ENCODE measurements at places on chromosomes 7 and 10. TPM values are rescaled to one million over a fixed set of nuclear protein-coding genes. Genes with fewer than 3 reads are reported as not detected.

- DNase-seq, result no peak
Measured at GRCh38 chr10:28296023-28296422, 6.8 kb downstream of the MPP7 start.

DNA sequence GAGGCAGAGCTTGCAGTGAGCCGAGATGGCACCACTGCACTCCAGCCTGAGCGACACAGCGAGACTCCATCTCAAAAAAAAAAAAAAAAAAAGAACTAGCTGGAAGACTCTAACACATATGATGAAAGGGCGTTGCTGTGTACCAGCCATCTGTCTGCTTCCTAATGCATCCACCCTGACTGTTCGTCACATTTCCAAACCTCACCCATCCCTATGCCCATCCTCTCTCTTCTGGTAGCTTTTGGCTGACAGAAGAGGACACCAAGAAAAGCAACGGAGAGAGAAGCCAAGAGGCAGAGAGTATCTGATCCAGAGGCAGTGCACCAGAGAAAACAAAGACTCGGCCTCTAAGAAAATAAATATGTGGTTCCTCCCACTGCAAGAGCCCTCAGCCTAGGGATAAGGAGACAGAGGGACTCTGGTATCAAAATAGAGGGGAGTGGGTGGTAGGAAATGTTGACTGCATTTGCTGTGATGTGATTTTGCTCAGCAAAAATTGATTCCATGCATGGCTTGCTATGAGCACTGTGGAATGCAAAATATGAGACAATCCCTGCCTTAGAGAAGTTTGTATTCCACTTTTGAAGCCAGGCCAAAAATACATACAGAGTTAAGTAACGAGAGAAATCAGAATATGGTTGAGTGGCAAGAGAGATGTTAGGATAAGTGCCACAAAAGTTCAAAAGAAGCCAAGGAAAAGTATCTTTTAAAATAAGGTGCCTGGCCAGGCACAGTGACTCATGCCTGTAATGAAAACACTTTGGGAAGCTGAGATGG, 100.8 kb upstream of the STK17A start:
- DNase-seq, result no peak

DNA sequence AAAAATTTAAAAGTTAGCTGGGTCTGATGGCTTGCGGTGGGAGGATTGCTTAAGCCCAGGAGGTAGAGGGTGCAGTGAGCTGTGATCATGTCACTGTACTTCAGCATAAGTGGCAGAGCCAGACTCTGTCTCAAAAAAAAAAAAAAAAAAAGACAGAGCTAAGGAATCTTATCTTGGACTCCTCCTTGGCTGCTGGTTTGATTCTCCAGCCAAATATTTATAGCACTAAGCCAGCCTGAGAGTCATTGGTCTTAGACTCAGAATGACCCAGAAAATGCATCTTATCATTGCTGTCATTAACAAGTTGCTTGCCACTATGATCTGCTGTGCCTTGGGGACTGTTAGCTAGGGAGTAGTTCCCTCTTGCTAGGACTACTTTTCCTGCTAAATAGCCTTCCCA, 164.7 kb downstream of the GNAT3 start:
- no peak for DNase-seq

- DNase-seq, result no peak
Measured at GRCh38 chr7:149494738-149495368, 2.8 kb downstream of the ZNF746 start.

DNA sequence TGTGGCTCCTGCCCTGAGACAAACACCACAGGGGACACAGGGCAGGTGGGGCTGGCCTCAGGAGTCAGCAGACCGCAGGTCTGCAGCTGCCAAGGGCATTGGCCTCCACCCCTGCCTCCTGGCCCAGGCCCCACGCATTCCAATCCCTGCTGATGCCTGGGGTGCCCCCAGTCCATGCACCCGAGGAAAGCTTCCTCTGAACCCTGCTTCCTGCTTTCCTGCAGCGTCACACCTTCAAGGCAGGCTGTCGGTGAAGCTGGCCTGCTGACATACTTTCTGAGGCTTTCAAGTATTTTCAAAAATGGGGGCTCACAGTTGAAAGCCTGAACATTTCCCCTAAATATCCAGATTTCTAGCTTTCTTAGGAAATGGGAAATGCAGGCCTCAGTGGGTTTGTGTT, 22.5 kb upstream of the ANTXRL start:
- no peak for DNase-seq

DNA sequence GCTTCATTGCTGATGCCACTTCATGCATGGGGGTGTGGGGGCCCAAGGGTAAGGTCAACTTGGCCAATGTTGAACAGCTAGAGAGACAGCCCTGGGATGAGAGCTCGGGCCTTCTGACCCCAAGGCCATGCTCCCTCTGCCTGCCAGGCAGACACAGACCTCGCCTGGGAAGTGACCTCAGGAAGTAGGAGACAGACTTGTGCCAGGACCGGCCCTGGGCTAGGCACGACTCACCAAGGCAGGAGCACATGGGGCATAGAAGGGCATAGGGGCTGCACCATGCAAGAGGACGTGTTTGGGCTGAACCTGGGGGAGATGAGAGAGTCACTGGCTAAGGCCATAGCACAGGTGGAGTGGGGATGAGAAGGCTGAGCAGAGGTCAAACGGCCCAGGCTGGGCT, 27.1 kb downstream of the ZCCHC24 start:
- DNase-seq, result no peak

DNA sequence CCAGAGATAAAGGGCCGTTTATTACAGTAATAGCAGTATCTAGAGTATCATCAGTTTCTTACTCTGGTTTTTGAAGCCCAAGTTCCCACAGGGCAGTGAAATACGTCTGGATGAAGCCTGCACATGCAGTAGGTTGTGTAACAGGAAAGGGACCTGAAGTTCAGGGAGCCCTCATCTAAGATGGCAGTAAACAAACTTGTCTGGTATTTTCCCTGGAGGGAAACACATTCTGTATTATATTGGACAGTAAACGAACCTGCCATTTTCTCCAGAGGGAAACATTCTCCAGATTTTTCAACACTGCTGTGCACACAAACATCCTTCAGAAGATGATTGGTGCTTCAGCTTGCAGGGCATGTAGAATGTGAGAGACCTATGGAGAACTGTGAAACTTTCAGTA, 189.9 kb downstream of the TFEC start:
- DNase-seq, result no peak

DNA sequence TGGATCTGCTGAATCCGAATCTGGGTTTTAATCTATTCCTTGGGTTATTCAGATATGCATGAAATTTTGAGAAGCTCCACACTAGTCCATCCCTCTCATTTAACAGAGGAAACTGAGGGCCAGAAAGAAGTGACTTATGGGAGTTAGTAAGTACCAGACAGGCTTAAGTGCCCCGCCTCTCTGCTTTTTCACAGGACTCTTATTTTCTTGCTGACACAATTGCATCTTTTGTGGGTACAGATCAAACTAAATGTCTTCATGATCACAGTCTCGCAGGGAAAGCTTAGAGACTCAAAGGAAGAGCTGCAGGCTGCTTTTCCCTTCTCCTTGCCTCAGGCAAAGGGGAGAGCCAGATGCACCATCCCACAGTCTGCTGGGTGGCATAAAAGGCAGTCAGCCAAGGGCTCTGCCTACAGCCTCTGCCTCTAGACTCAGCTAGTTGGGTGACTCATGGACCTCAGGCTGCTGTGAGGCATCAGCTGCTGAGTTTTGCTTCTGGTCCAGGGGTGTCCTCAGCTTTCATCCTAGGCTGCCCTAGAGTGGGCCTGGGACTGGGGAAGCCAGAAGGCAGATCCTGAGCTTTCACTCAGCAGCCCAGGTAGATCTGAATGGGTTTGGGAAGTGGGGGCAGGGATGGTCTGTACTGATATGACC, 11.6 kb downstream of the GOLGA7B start:
- no peak for DNase-seq

DNA sequence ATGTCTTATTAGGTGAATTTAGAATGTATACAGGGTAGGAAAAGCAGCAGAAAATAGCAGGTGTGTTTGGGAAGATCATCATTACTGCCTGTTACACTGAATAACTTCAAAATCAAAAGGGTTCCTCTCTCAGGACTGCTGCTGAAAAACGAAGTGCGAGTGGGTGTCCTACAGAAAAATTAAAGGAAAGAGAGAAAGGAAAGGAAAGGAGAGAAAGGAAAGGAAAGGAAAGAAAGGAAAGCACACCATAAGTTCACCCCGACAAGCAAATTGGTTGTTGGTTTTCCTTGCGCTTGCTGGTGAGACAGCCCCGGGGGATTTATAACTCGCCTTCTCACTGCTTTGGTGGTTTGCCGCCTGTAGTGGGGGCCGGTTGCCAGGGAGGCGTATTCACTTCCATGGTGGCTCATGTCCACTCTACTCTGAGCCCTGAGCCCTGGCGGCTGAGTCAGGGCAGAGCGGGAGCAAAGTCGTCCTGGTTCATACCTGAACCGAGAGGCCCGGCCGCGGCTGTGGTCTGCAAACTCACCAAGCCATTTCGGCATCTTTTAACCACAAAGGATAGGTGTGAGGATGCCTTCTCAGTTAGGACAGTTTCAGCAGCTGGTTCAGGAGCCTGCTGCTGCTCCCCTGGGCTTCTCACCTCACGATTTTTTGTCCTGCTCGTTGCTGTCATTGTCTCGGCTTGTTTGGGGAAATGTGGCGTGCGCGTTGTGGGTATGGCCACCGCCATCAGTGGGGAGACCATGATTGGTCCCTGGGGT, 26.1 kb downstream of the INPP5A start:
- DNase-seq, result peak; percentile 79

- DNase-seq, result no peak
Measured at GRCh38 chr7:15130666-15131541, 228.4 kb upstream of the DGKB start.

- DNase-seq, result no peak
Measured at GRCh38 chr10:60384011-60384410, 5.7 kb downstream of the ANK3 start.

DNA sequence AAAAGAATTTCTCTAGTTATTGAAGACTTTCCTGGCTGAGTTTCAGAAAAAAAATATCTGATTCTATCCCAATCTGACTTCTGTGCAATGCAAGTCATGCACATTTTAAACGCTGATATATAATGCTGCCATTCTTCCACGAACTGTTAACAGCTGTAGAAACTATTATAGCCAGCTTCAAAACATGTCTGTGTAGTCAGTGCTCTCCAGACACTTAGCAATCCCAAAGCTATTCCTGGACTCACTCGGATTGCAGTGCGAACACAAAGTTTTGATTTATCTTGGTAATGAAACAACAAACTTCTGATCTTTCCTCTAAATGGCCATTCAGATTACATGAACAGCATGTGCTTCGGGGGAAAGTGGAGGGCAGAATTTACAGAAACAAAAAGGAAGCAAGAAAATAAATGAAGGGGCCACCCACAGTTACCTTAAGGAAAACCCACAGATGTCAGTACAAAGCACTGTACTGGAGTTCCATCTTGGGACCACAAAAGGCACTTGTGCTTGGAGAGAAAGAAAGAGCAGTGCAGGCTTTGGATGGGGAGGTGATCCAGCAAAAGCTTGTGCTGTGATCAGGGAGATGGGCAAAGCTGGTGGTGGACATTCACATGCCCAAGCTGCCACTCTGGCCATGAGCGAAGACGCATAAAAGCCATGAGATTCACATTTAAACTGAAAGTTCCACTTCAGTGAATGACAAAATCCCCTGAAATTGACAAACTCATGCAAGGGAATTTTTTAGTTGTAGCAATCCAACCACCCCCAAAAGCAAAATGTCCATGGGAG, 32.1 kb upstream of the ADO start:
- no peak for DNase-seq

DNA sequence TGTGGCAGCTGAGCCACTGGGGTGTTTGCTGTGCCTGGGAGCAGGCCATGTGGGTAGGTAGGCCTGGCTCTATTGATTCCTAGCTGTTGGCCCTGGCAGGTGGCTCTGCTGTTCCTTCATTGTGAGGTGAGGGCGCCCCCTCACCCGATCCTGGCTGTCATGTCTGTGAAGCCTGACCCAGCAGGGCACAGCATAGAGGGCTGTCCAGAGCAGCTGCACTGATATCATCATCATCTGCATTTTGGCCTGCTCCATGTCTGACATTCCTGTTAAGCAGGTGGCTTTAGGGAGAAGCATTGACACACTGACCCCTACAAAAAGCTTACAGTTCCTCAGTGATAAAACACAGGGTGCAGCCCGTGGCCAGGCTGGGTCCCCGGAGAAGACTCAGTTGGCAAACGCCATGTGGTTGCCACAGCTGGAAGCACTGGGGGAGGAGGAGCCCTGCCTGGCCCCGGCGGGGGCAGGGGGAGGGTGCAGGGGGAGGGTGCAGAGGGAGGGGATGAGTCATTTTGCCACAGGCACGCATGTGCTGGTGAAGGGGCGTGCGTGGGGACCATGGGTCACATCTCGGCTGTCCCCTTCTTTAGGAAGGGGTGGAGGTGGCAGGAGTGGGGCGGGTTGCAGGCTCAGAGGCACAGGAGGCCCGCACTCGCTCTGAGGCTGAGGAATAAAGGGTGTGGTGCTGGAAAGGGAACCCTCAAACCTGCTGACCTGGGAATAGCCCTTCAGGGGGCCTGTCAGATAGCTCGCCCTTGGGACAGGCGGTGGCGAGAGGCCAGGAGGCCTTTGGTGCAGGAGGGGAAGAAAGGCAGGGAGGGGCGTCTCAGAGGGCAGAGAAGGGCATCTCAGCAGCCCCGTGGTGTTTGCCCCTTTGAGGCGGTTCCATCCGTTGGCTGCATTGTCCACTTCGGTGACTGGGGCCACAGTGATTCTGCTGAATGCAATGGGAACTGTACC, 31.6 kb downstream of the IKZF1 start:
- peak; percentile 40 for DNase-seq

DNA sequence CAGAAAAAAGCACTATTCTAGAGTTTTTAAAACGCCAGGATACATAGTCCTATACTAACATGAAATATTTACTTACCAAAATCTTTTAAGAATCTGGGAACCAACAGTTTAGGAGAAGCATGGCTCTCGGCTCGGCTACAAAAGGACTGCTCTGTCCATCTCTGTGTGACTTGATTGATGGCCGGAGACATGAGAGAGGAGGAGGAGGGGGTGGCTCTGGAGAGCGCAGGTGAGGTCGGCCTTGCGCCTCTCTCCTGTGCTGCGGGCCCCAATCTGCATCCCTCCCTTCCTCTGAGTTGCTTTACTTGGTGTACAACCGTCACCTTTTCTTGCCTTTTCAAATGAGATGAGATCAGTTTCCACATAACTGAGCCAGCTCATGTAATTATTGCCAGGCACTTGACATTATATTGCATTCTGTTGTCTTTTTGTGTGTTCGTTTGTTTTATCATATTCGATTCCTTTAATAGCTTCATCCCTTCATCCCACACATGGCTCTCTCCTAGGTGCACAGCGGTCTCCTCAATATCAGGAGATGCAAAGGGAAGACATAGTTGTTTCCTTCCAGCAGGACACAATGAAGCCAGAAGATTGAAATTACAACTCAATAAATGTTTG, 87.8 kb upstream of the KLF6 start:
- DNase-seq, result no peak

The KCND2 gene
- 3.4 TPM for total RNA-seq

The JCAD gene
- 3.9 TPM for total RNA-seq

The CARD11 gene
- total RNA-seq, result 21.4 TPM

The CFAP43 gene
- 0.21 TPM for total RNA-seq

The BAIAP2L1 gene
- 16.6 TPM for total RNA-seq

The MMRN2 gene
- total RNA-seq, result 2.7 TPM

The EBF3 gene
- total RNA-seq, result 1.4 TPM

The ASZ1 gene
- not detected for total RNA-seq

The TRPV5 gene
- not detected for total RNA-seq

The CYP2C18 gene
- not detected for total RNA-seq
